ENCODE measurements at places on chromosomes 3 and 15.

DNA sequence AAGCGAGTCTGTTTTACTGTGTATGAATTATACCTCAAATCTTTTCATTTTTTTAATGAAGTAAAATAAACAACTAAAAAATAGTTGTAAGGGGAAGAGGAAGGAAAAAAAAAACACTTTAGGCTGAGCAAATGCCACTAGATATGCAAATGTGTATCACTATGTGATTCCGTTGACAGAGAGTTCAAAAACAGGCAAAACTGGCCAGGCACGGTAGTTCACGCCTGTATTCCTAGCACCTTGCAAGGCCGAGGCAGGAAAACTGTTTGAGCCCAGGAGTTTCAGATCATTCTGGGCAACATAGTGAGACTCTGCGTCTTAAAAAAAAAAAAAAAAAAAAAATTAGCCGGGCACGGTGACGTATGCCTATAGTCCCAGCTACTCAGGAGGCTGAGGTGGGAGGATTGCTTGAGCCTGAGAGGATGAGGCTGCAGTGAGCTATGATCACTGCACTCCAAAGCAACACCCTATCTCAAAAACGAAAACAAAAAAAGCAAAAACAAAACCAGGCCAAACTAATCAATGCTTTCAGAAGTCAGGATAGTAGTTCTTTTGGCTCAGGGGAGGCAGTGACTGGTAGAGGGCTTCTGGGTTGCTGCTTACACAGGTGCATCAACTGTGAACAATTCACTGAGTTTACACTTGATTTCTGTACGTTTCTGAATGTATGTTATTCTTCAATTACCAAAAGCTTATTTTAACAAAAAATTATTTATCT is 7.4 kb downstream of the PRC1 start:
- DNase-seq = no peak

- no peak for DNase-seq
These were observed at the start of gene SCG5 for GRCh38 chr15:32641517-32642059. TSS of gene SCG5 (plus strand) at chr15:32641710. CDS start at chr15:32643593, 1,883 bp downstream.

DNA sequence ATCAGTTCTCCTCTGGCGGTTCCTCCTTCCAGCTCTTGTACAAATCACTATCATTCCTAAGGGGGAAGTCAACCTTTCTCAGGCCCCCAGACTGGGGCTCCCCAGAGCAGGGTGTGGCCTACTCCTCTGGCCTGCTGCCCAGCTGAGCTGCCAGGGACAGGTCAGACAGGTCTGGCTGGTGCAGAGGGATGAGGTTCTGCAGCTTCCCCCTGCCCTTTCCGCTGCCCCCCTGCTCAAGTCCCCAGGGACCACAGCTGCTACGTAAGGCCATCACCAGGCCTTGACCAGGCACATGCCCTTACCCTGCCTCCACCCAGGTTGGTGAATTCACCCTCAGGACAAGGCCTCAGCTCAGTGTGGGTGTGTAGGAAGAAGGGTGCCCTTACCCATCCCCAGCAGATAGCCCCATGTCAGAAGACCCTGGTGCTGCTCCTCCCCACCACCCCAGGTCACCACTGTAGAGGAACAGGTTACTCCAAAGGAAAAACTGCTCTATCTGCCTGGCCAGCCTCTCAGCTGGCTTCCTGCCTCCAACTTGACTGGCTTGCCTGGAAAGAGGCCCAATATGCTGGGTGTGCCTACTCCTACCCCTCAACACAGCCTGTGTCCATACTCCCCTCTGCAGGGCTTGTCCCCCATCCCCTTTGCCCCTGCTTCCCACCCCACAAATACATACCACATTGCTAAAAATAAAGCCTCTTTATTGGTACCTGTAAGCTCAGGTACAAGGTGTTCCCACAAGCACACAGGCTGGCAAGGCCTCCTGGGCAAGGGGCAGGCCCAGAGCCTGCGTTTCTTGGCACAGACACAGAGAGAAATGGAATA is 12.0 kb downstream of the CSRNP1 start:
- no peak for DNase-seq

- DNase-seq = no peak
These were observed 8.0 kb downstream of the BCL2L10 start for GRCh38 chr15:52104532-52105004.

DNA sequence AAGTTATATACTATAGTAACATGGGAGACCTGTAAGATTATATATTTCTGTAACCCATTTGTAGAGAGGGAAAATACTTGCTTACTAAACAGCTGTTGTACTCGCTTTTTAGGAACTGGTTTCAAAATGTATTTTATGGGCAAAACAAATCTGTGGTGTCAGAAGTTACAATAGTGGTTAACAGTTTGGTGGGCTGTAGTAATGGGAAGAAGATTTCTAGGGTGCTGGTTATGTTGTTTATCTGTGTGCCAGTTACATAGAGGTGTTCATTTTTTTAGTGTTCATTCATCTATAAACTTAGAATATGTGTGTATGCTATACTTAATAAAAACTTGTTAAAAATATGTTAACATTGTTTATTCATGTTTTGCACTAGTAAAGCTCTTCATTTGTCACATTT is 42.1 kb downstream of the RNF111 start:
- DNase-seq = no peak

- DNase-seq = no peak
These were observed 56.0 kb upstream of the FLNB start for GRCh38 chr3:57952208-57952631.

- no peak for DNase-seq
These were observed 374.2 kb upstream of the BCHE start for GRCh38 chr3:166211451-166211850.

DNA sequence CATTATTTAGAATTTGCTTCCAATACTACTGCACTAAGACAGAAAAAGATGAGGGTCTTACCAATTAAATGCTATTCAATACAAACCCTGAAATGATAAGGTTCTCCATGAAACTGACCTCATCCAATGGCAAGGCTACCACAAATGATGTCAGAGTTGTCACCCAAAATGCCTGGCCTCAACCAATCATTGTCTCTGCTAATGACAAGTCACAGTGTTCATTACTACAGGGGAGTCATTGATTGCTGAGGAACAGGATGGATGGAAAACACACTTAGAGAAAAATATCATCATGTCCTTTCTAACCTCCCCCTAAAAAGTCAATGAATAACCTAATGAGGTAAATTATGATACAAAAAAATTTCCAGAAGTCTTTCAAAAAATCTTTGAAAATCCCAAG is 91.0 kb downstream of the FOXP1 start:
- no peak for DNase-seq

DNA sequence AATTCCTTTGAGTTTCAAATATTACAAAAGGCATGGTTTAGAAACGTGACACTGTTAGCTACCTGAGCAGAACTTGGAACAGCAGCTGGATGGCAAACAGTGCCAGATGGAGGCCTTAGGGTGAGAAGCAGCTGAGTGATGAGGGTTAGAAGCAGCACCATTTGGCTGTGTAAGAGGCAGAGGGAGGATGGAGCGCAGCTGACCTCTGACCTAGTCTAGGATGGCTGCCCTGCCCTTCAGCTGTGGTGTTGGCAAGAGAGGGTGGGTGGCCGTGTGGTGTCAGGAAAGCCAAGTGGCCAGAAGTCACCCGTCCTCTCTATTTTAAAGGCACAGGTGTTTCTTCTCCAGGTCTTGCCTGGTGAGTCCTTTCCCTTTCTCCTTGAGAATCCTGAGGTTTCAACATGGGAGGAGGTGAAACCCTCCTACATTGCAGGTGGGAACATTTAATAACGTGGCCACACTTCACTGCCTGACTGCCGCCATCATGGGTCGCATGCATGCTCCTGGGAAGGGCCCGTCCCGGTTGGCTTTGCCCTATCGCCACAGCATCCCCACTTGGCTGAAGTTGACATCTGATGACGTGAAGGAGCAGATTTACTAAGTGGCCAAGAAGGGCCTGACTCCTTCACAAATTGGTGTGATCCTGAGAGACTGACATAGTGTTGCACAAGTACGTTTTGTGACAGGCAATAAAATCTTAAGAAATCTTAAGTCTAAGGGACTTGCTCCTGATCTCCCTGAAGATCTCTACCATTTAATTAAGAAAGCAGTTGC is 17.6 kb downstream of the BCL2L10 start:
- no peak for DNase-seq

DNA sequence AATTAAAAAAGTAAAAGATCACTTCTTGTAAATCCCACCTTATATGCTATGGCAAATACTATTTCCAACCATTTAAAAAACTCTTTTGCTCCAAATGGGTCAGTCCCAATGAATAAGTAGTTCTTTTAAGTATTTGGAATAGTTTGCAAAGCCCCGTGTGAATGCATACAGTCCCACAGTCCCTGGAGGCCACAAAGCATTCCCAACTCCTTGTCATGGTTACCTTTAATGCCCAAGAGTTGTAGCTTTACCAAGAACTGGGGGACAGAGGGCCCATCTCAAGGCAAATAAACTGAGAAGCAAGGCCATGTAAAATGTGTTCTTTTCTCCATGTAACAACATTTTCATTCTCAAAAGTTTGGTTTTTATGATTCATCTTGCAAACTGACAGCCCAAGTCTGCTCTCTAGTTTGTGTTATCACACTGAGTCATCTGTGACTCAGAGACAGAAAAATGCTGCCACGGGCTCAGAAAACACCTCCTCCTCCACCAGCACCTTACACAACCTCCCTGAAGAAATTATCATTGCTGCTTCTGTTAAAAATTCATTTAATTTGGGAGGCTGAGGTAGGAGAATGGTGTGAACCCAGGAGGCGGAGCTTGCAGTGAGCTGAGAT is 336.2 kb downstream of the ERC2 start:
- DNase-seq = no peak
